ENCODE measurements at places on chromosomes 12 and 14.

DNA sequence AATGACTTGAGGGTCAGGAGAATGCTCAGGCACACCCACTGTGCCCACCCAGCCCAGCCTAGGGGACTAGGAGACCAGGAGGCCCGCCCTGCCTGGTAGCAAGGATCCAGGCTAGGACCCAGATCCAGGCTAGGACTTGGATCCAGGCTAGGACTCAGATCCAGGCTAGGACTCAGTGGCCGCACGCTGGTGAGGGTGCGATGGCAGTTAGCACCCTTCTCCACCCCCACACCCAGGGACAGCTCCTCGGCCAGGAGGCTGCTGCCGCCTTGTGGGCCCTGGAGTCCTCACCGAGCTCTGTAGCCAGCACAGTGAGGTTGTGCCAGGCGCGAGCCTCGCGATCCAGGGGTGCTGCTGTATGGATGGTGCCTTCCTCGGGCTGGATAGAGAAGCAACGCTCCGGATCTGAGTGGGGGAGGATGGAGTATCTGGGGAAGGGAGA, 5.1 kb downstream of the CDH24 start:
- DNase-seq, result no peak

- peak; percentile 65 for DNase-seq
These were observed 12.1 kb downstream of the SPX start for GRCh38 chr12:21538061-21538653.

- DNase-seq, result no peak
These were observed 4.1 kb downstream of the BDKRB2 start for GRCh38 chr14:96208739-96209138.

GRCh38 chr12:18576104-18576626, 161.6 kb downstream of the PLCZ1 start:
- peak; percentile 21 for DNase-seq

GRCh38 chr14:68794130-68794850, 1.4 kb upstream of the ZFP36L1 start:
- peak; percentile 71 for DNase-seq

- no peak for DNase-seq
These were observed 5.4 kb downstream of the AQP6 start for GRCh38 chr12:49978125-49978524.

DNA sequence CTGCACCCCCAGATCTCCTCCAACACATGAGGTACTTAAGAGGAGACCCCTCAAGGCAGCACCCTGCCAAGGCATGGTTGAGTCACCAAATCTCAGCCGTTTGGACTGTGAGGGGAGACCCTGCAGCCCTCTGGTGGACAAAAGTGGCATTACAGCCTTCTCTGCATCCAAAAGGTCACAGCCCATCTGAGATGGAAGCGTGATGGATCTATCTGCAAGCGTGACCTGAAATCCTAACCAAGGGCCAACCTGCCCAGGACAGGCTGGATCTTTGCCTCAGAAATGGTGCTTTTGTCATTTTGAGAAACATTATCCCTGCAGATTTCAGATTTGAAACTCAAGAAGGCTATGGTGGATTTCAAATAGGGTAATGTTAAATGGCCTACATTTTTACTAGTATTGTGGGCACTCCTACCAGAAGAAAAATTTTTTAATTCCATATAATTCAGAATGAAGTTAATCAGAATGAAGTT, 23.7 kb upstream of the DHRS4 start:
- peak; percentile 86 for DNase-seq

DNA sequence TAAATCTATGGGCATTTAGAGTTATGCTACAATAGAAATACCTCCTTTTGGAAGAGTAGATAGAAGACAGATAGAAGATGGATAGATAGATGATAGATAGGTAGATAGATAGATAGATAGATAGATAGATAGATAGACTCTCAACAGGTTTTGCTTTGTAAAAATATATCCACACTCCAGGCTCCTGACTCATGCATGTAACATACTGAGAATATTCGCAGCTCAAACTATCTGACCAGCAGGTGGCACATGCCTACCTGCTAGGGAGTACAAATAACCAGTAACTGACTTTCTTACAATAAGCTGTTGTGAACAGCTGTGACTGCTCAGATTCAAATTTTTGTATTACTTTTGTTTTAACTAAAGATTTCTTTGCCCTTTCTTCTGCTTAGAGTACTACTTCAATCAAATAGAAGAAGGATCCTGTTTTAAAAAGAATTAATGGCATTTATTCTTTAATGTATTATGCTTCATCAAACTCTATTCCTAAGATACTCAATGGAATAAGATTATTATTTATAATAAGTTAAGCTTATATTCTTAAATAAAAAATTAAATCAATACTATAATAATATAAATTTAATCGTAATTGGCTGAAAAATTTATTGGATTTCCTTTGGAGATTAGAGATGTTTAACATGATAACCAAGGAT, 15.8 kb upstream of the CPNE8 start:
- DNase-seq, result peak; percentile 92

DNA sequence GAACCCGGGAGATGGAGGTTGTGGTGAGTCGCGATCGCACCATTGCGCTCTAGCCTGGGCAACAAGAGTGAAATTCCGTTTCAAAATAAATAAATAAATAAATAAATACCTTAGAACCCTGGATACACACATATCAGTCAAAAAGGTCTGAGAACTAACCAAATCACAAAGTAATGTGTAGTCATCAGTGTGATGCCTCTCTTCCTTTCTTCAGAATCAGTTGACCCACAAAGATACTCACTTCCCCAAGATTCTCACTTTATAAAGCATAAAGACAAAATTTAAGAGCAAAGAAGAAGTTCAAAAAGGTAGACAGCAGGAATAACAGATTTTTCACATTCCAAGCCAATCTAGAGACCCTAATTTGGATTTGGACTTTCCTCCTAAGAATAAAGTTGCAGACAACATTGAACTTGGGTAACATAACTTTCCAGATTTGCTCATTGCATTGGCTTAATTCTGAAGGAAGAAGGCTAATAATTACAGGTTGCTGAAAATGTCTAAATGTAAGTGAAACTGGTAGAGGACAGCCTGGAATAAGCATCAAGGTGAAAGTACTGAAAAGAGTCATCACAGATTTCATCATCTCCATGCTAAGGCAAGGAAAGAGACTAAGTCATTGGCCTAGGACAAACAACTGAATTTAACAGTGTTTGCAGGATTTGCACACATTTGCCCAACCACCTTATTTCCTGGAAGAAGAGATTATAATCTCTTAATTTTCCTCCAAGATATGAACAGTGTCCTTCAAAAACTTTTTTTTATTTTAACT, 17.4 kb downstream of the TMED10 start:
- DNase-seq, result no peak

DNA sequence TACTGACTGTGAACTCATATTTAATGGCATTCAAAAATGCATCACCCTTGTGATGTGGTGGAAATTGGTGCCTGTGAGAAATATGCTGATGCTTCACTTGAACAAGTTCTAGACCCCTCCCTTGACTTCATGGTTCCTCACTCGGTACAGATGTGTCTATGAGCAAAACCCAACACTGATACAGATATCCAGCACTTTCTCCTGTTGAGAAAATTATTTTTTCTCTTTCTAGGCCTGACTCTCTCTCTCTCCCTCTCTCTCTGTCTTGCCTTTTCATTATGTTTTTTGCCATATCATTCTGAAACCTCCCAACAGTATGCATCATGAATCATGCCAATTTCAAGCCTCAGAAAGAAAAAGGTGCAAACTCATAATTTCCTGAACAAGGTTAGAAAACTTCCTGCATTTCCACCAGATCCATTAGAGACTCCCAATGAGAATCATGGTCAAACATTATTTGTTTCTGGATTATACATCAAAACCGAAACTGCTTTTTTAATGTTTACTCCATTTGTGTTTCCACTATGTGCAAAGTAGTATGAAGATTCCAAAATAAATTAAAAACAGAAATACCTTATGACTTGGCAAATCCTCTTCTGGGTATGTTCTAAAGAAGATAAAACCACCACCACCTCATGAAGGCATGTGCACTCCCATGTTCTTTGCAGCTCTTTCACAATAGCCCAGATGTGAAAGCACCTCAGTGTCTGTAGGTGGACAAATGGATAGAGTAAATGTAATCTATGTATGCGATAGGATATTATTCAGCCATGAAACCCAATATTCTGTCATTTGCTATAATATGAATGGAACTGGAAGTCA, 543.6 kb downstream of the TMEM121 start:
- no peak for DNase-seq

DNA sequence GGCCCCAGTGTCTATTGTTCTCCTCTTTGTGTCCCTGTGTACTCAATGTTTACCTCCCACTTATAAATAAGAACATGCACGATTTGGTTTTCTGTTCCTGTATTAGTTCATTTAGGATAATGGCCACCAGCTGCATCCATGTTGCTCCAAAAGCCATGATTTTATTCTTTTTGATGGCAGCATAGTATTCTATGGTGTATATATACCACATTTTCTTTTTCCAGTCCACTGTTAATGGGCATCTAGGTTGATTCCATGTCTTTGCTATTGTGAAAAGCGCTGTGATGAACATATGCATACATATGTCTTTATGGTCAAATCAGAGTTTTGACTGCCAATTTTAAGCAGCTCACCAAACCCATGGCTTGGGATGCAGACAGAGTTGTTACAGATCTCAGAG, 17.2 kb upstream of the ANP32D start:
- DNase-seq, result no peak

GRCh38 chr12:32312049-32312670, 87.2 kb upstream of the FGD4 start:
- DNase-seq, result peak; percentile 68

GRCh38 chr14:100587763-100588411, 670 bp upstream of the BEGAIN start:
- DNase-seq, result no peak

DNA sequence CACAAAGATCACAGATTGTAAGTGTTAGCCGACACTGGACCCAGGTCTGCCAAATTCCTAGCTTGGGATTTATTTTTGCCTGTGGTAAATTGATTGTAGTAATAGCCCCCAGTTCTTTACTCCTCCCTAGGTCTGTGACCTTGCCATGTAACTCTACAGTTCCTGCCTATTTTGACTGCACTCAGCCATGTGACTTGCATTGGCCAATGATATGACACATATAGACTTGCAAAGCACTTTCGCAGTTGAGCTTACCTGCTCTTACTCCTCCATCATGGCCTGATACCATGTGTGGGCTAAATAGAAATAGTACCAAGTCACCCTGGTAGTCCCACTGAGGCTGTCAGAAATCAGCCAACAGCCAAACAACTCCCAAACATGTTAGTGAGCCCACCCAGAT, 240.3 kb downstream of the DUSP6 start:
- DNase-seq, result no peak

- peak; percentile 83 for DNase-seq
These were observed 92.7 kb downstream of the DIP2B start for GRCh38 chr12:50597200-50598195.

DNA sequence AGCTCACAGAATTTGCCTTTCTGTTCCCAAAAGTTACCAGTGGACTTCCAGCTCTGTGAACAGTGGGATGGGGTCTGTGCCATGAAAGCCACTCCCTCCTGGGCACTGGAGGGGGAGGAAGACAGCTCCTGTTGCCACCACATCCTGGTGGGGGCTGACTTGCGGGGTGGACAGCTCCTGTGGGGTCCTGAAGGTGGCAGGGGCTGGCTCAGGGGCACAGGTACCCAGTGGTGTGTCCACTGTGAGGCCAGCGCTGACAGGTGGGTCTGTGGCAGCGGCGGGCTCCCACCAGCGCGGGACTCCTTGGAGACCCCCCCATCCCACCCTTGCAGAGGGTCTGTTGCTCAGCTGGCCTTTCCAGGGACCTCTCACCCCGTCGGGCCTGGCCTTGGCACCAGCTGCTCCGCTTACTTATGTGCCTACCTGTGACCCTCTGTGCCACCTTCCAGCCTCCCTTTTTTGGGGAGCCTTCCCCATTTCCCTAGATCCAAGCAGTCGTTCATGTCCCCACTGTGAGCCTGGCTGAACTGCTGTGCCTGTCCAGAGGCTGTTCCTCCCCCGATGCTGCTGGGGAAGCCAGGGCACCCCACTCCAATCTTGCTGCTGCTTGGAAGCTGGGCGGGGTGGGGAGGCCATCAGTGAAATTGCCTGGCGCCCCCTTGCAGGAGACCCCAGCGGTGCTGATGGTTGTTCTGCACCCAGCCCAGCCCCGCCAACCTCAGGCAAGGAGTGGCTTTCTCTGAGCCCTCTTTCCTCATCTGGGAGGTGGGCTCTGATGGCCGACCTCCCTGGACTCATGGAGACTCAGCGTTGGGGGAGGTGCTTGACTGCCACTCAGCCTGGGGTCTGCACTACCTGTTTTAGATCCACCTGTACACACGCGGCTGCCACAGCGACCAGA, 2.2 kb downstream of the TEDC1 start:
- no peak for DNase-seq

- DNase-seq, result no peak
These were observed 71.4 kb upstream of the PARP11 start for GRCh38 chr12:3944620-3945019.

DNA sequence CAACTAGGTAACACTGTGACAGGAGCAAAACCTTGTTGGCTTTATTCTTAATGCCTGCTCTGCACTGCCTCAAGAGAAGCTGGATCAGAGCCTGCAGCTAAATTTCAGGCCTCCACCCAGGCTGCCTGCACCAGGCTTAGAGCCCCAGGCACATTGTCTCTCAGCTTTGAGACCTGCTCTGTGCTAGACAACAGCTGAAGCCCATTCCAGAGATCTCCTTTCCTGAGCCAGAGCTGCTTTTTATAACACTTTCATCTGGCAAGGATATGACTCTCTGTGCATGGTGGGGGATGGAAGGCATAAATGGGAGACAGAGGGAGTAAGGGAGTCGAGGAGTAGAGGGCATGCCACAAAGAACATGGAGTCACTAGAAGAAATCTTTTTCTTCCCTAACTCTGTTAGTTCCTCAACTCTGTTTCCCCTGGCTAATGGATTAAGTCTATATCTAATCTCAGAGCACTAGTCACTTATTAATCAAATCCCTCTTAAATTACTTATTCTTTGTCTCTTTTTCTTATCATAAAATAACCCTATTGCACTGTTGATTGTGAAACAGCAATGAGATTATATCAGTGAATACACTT, 27.1 kb upstream of the LUM start:
- no peak for DNase-seq

GRCh38 chr12:109613649-109614455, 40.3 kb downstream of the MVK start:
- no peak for DNase-seq

GRCh38 chr14:77014004-77014604, 14.4 kb downstream of the IRF2BPL start:
- DNase-seq, result no peak

DNA sequence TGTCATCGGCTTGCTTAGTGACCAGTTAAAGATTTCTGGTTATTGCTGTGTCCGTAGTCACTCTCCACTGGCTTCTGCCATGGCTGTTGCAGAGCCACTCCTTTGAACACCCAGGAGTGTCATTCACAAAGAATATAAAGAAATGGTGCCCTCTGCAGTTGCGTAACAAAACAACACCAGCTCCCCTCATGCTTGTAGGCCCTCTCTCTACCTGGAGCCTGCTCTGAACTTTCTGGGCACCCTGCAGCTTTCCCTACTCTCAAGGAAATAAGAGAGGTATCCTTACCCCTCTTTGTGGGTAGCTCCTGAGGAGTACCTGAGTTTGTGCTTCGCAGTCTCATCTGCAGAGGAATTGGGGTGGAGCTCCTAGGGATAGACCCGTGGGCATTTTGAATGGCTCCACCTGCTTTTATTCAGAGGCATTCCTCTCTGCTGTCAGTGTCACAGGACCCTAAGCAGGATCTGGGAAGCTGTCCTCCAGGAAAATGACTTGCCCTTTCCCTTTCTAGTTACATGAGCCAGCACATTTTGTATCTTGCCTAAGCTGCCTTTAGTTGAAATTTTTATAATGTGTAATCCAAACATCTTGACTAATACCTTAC, 97.2 kb upstream of the TMEM260 start:
- peak; percentile 53 for DNase-seq

GRCh38 chr12:27467641-27468040, 21.1 kb downstream of the SMCO2 start:
- no peak for DNase-seq

GRCh38 chr14:21385188-21385904, 1.5 kb upstream of the SUPT16H start:
- DNase-seq, result no peak

Measured in PC-3 (cell line).